ENCODE measurements at places on chromosomes 6 and 20. TPM values are rescaled to one million over a fixed set of nuclear protein-coding genes. Genes with fewer than 3 reads are reported as not detected.

DNA sequence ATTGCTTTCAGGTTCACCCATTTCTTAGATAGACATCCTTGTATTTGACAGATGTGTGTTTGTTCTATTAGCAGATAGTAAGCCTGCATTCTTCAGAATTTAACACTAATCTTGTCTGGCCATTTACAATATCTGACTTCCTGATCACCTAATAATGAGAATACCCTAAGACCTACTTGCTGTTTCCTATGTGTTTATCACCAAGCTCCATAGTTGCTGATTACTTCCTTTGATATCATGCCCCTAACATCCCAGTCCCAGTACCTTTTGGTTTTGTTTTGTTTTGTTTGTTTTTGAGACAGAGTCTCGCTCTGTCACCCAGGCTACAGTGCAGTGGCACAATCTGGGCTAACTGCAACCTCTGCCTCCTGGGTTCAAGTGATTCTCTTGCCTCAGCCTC is 143.6 kb upstream of the DST start:
- DNase-seq = no peak

GRCh38 chr6:13725052-13725451 is 13.4 kb upstream of the RANBP9 start:
- no peak for DNase-seq

GRCh38 chr6:130162421-130162820 is 60.3 kb downstream of the SAMD3 start:
- DNase-seq = no peak

Gene DEFB118
- polyA plus RNA-seq = not detected

Gene GNRH2
- polyA plus RNA-seq = not detected

Gene NOTCH4
- 0.48 TPM for polyA plus RNA-seq

Gene BCAS1
- not detected for polyA plus RNA-seq

Gene BPHL
- 7.3 TPM for polyA plus RNA-seq

- no peak for DNase-seq
Measured at GRCh38 chr6:8442150-8442549, 6.8 kb upstream of the SLC35B3 start.

DNA sequence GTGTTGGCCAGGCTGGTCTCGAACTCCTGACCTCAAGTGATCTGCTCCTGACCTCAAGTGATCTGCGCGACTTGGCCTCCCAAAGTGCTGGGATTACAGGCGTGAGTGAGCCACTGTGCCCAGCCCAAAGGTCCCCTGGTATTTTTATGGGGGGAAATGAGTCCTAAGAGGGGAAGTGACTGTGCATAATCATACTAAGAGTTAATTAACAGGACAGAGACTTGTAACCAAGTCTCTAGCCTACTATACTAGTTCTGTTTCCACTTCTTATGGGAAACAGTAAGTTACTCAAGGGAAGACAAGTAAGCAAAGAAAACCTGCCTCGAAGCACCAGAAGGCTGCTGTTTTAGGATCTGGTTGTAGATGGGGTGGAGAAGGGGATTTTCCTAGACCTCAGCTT is 27.9 kb downstream of the TCF15 start:
- DNase-seq = no peak

Gene PXDC1
- not detected for polyA plus RNA-seq

Gene TOX2
- polyA plus RNA-seq = 1.2 TPM

Gene PDCD2
- polyA plus RNA-seq = 117 TPM

- DNase-seq = no peak
Measured at GRCh38 chr20:2311329-2311728, 15.5 kb downstream of the TGM3 start.

DNA sequence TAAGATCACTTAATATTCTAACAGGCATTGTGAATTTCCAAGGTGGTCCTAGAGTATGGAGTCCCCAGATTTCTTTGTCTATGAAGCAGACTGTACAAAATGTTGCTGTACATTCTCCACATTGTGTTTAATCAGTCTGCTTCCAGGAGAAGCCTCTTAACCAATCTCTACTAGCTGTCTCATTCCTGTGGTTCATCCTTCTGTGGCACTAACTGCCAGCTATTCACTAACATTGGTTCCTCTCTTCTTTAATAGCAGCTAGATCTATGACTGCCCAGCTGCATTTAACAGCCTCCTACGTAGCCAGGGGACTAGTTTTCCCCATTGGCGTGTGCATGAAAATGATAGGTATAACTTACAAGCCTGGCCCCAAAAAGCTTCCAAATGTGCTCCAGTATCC is 395.4 kb downstream of the SAMD5 start:
- DNase-seq = no peak

- DNase-seq = no peak
Measured at GRCh38 chr6:53658992-53659391, 6.6 kb downstream of the KLHL31 start.

GRCh38 chr20:49850463-49851230 is 38.0 kb downstream of the SLC9A8 start:
- DNase-seq = no peak

Gene SCRT2
- not detected for polyA plus RNA-seq

DNA sequence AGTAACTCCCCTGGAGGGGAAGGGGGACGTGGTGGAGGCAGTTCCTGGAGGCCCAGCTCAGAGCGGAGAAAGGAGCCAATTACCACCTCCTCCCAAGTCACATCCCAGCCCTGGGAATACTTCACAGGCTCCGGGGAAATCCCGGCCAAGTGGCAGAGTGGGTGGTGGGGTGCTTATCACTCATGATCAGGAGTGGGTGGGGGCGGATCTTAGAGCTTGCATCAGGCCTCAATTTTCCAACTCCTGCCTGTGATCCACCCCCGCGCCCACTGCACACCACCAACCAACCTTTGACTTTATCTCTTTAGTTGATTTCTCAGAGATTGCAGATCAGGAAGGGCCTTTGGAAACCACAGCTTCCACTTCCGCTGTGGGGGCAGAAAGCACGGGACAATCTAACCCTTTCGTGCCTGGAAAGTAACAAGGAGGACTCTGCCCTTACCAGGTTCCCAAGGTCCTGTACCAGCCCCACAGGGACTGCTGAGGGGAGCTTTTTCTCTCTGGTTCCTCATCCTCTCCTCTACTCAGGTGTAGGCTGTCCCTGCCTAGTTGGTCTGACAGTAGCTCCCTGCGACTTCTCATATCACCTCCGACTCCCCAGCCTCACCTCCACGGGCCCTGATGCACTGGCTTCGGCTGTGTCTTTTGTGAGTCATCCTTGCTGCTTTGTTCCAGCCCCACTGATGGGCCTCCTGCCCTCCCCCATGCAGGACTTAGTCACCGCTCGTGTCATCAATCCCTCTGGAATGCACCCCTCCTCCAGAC is 24.9 kb upstream of the IER3 start:
- DNase-seq = peak; percentile 65

DNA sequence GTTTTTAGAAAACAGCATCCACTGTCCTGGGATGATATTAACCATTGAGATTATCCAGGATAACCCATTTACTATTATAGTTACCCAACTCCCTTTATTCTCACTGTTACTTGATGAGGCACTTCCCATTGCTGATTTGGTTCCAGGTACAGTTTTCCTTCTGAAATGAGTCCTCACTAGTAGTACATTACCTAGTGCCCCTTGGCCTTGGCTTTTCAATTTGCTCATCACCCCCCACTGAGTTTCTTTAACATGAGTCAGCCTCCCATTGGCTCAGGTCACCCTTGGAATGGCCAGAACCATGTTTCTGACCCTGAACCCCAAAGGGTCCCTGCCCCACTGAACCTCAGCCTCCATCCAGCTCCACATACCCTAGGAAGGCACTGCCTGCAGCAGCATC is 28.4 kb downstream of the MDGA1 start:
- no peak for DNase-seq

Gene DNAAF9
- polyA plus RNA-seq = 0.62 TPM

Gene PHACTR2
- polyA plus RNA-seq = 8.8 TPM

Gene C2
- polyA plus RNA-seq = not detected

- DNase-seq = no peak
Measured at GRCh38 chr20:52913650-52914387, 58.3 kb upstream of the TSHZ2 start.

Gene ALDH5A1
- 14.0 TPM for polyA plus RNA-seq

- no peak for DNase-seq
Measured at GRCh38 chr6:28142446-28142845, 763 bp downstream of the ZKSCAN8 start.

DNA sequence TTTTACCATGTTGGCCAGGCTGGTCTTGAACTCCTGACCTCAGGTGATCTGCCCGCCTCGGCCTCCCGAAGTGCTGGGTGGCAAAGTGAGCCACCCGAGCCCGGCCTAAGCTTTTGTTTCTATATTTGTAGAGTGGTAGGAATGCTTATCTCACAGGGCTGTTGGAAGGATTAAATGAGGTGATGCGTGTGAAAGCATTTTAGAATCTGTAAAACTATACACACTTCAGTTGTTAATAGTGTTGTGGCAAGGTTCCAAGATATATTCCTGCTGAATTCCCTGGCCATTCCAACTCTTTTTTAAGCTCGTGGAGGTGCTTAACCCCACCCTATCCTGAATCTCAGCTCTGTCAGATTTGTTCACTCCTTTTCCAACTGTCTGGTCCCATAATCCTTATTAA is 89.9 kb upstream of the AKIRIN2 start:
- DNase-seq = no peak

Gene NECAB3
- polyA plus RNA-seq = 1.1 TPM

GRCh38 chr6:47452899-47453298 is 24.7 kb upstream of the CD2AP start:
- DNase-seq = no peak

Gene RIPOR3
- polyA plus RNA-seq = 2.4 TPM

GRCh38 chr6:121399966-121400365 is 35.5 kb upstream of the GJA1 start:
- no peak for DNase-seq

- DNase-seq = no peak
Measured at GRCh38 chr6:32137454-32137853, 7.4 kb upstream of the FKBPL start.

Gene HMGN3
- 113 TPM for polyA plus RNA-seq

DNA sequence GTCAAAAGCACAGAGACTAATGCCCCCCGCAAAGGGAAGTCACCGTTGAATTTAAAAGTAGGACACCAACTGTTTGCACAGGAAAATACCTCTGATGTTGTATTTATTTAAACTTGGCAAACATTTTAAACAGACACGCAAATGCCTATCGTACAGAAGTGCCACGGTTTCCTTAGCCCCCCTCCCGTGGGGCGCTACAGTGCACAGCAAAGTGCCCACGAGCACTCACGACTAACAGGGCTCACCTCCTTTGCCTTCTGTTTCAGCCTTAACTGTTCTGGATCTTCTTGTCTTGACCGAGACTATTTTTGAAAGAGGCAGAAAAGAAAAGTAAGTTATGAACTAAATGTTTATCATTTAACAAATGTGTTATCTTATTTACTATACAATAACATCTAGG is 67.8 kb downstream of the TAF4 start:
- DNase-seq = no peak

Gene RIOK1
- polyA plus RNA-seq = 24.4 TPM

Gene ZC2HC1B
- polyA plus RNA-seq = not detected

DNA sequence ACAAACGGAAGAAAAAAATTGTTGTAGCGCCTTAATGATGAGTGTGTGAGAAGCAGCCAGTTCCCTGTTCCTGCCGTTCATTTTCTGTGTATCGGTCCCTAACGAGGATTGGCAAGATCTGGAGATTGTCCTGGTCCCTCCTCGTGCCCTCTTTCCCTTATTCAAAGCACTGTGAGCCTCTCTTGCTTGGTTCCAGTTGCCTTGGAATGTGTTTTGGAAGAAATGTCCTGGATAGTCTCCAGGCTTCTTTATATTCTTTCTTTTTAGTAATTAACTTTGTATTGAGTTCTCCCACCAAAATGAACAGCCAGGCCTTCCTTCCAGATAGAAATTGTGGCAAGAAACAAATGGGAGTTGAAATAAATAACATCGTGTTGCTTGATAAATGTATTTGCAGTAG is 348.3 kb downstream of the CDH26 start:
- no peak for DNase-seq

DNA sequence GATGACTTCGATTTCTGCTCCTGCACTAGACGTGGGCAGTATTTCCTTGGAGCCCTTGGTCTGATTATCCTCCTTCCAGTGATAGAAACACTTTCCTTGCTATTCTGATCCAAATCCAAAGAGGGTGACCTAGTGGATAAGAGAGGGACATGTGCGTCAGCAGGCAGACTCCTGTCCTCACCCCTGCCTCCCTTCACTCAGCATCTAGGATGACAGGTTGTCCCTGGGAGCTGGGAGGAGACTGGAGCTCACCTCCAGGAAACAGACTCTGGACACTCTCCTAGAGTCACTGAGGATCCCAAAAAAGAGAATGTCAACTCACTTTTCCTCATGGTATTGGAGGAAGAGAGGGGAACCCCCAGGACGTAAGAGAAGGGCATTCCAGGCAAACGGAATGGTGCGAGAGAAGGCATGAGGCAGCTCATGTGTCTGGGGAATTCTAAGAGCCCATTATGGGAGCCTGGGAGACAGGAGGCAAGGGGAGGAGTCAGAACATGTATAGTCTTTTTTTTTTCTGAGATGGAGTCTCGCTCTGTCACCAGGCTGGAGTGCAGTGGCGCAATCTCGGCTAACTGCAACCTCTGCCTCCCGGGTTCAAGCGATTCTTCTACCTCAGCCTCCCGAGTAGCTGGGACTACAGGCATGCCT is 2.2 kb downstream of the C20orf173 start:
- no peak for DNase-seq

GRCh38 chr20:54474046-54474445 is 1.3 kb upstream of the DOK5 start:
- DNase-seq = no peak

DNA sequence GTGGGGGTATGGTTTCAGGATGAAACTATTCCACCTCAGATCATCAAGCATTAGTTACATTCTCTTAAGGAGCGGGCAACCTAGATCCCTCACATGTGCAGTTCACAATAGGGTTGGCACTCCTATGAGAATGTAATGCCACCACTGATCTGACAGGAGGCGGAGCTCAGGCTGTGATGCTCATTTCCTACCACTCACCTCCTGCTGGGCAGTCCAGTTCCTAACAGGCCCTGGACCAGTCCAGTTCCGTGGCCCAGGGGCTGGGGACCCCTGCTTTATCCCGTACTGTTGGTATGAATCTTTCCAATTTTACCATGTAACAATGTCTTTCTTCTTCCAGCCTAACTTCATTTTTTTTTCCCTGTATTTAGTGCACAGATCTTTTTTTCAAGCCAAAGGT is 94.9 kb downstream of the OGFRL1 start:
- DNase-seq = no peak

- DNase-seq = no peak
Measured at GRCh38 chr6:116409756-116410155, 39.0 kb downstream of the DSE start.

DNA sequence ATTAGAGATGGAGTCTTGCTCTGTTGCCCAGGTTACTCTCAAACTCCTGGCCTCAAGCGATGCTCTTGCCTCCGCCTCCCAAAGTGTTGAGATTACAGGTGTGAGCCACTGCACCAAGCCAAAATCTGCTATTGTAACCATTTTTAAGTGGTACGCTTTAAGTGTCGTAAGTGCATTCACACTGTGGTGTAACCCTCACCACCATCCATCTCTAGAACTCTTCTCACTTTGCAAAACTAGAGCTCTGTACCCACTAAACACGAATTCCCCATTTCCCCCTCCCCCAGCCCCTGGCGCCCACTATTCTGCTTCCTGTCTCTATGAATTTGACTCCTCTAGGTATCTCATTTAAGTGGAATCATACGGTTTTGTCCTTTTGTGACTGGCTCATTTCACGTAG is 2.8 kb upstream of the FAM83C start:
- no peak for DNase-seq

- no peak for DNase-seq
Measured at GRCh38 chr6:158485431-158485830, 74.5 kb upstream of the TMEM181 start.
